ENCODE measurements at places on chromosomes 2 and 18. TPM values are rescaled to one million over a fixed set of nuclear protein-coding genes. Genes with fewer than 3 reads are reported as not detected.

DOK6 gene
- total RNA-seq, result not detected

GRCh38 chr18:35097195-35097594 is 56.0 kb downstream of the MAPRE2 start:
- DNase-seq, result no peak

GRCh38 chr2:65049010-65049639 is 7.1 kb upstream of the CEP68 start:
- DNase-seq, result no peak

DNA sequence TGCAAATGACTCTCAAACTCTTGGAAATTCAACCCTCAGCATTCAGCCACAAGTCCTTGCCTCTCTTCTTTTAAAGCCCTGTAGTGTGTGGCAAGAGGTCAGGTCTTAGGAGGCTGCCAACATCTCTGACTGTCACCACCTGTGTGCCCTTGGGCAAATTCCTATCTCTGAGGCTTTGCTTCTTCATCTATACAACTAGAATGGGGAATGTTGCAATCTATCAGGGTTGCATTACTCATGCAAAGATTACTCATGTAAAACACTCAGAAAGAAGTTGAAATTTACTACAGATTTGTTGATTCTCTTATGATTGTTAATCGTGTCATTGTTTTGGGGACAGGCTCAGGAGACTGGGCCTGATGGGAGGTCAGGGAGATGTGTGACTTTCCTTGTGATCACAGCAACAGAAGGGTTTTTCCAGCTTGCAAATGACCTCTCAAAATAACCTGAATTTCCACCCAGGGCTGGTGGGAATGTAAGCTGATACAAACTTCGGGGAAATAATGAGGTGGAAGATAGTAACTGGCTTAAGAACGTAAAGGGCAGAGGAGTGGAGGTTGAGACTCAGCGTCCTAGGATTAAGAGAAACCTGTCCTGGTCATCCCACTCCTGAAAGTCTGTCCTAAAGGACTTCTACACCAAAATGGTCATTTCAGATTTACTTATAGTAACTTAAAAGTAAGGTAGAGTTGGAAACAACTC is 32.1 kb upstream of the SIGLEC15 start:
- peak; percentile 89 for DNase-seq

- peak; percentile 13 for DNase-seq
Measured at GRCh38 chr2:72985891-72986683, 68.8 kb downstream of the EMX1 start.

GRCh38 chr2:32772638-32773447 is 145.0 kb downstream of the TTC27 start:
- peak; percentile 46 for DNase-seq

DNA sequence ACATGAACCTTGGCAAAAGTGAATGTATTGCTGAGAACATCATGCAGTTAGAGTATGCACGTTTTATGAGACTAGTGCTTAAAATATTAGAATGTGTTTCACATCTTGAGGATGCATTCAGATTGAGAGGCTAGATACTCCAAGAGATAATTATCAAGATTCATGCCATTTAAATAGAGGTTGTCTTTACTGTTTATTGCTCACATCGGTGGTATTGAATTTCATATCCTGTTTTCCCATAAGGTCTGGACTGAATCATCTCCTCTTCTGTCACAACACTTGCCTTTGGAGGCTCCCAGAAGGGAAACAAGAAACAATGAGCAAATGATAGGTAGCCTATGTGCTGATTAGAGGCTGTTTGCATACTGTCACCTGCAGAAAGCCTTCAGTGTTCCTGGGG is 83.8 kb downstream of the CLHC1 start:
- no peak for DNase-seq

DNA sequence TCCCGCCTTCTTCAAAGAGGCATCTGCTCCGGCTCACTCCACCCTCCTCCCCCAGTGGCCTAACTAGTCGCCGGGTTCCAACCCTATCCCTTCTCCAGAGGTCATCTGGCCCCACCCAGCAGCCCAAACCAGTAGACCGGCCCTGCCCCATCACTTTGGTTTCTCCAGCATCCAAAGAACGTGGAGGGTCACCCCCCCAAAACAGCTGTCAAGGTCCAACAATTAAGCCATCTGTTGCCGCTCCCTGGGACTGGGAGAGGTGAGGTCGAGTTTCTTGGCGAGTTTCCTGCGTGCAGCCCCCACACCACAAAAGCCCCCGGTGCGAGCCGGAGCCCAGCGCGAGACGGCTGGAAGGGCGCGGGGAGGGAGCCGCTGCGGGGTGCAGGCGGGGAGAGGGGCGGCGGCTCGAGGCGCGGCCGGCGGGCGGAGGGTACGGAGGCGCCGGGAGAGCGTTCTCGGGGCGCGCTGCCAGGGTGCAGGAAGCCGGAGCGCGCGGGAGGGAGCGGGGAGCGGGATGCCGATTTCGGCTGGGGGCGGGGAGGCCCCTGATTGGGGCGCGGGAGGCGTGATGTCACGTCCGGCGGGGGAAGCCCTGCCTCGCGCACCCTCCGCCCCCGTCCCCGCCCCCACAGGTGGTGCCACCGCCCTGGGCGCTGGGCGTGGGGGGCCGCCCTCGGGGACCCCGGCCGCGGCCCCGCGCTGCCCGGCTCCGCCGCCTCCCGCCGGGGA is 571 bp upstream of the GPC1 start:
- DNase-seq, result peak; percentile 88

DNA sequence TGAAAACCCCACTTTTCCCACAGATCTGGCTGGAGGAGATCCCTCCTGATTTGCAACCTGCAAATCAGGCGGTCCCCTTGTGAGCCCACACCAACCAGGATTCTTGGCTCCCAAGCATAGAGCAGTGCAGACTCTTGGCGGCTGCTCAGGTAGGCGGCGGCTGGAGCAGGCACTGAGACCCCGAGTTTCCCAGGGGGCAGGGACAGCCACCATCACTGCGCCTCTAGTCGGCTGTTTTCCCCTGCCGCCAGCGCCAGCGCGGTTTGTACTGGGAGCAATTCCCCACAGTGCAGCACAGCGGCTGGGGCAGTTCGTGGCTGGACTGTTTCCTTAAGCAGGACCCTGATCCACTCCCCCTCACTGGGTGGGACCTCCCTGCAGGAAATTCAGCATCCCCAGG is 323.3 kb downstream of the TRIB2 start:
- DNase-seq, result no peak

GRCh38 chr2:95149397-95149984 is 10.2 kb downstream of the ZNF514 start:
- no peak for DNase-seq

Data from A172 (cell line).